Stimulated activated CD8-positive, alpha-beta memory T cell treated with anti-CD3 and anti-CD28 coated beads, Interleukin-15, amount 100 ng/mL, for 1 hour (primary cell): ENCODE measurements at places on chromosomes 16 and 17.

DNA sequence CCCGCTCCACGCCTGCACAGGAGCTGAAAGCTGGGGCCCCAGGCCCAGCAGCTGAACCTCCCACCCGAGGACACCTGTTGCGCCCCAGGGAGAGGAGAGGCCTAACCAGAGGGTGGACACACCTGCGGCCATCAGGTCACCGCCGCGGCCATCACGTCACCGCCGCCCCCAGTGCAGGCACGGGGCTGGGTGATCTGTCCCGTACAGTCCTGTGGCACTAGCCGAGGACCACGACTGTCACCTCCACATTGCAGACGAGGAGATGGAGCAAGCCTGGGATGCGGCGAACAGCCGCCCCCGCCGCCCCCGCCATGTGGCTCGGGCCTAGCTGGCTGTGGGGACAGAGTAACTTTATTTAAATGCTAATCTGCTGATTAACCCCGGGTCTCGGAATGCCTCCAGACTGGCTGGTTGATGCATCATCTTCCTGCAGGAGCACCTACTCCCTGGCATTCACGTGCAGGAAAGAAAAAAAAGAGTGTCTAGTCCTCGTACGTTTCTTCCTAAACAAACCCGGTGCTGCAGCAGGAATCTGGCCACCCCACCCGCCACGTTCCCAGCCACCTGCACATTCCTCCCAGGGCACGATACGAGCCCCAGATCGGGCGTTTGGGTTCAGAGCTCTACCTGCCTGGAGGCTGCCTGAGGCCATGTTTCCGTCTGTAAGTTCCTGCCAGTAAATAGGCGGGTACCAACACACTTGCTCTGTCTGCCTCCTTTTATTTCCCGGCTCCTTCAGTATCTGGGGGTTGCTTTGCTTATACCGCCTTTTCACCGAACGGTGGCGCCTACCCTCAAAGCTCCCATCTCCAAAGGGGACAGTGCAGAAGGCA, 29.9 kb downstream of the PIEZO1 start:
- no peak for DNase-seq

- DNase-seq = no peak
Measured at GRCh38 chr16:505479-506245, 21.9 kb upstream of the CAPN15 start.

- no peak for DNase-seq
Measured at GRCh38 chr17:31099016-31099415, 4.2 kb downstream of the NF1 start.

GRCh38 chr17:64491994-64492393, 4.9 kb downstream of the POLG2 start:
- DNase-seq = no peak
